Pancreas (tissue), 10 donors: ENCODE measurements at places on chromosomes 1 and 21.
A peak's percentile ranks its signal among the peaks of the same experiment; 100 is the strongest.

- peak; percentile 39 for DNase-seq
Observed at GRCh38 chr1:160539990-160540858, 17.2 kb upstream of the SLAMF6 start.

- no peak for DNase-seq
Observed at GRCh38 chr1:182635871-182636270, 31.7 kb upstream of the RGS16 start.

- DNase-seq, result no peak
Observed at GRCh38 chr1:30777904-30778153, 20.3 kb upstream of the LAPTM5 start.

GRCh38 chr1:117584181-117584580 is 21.7 kb upstream of the TENT5C start:
- no peak for DNase-seq

- DNase-seq, result no peak
Observed at GRCh38 chr1:30505853-30506252, 217.5 kb downstream of the MATN1 start.

GRCh38 chr1:36883315-36883949 is 150.9 kb downstream of the GRIK3 start:
- no peak for DNase-seq

DNA sequence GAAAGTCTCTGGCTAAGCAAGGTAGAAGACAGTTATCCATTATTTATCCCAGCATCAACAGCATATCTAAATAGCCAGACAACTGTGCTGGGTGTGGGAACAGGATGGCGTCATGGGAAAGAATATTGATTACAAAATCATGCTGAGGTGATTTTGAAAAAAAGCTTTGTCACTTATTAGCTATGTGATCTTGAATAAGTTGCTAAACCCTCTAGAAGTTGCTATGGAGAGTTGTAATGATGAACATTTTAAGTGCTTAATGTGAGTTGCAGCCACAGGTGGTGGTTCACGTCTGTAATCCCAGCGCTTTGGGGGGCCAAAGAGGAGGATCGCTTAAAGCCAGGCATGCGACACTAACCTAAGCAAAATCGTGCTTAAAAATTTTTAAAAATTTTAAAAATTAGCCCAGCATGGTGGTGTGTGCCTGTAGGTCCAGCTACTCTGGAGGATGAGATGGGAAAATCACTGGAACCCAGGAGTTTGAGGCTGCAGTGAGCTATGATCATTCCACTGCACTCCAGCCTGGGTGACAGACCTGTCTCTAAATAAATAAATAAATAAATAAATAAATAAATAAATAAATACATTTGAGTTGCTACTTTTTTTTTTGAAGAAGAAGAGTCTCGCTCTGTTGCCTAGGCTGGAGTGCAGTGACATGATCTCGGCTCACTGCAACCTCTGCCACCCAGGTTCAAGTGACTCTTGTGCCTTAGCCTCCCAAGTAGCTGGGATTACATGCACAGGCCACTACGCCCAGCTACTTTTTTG is 33.6 kb downstream of the WNT2B start:
- no peak for DNase-seq

DNA sequence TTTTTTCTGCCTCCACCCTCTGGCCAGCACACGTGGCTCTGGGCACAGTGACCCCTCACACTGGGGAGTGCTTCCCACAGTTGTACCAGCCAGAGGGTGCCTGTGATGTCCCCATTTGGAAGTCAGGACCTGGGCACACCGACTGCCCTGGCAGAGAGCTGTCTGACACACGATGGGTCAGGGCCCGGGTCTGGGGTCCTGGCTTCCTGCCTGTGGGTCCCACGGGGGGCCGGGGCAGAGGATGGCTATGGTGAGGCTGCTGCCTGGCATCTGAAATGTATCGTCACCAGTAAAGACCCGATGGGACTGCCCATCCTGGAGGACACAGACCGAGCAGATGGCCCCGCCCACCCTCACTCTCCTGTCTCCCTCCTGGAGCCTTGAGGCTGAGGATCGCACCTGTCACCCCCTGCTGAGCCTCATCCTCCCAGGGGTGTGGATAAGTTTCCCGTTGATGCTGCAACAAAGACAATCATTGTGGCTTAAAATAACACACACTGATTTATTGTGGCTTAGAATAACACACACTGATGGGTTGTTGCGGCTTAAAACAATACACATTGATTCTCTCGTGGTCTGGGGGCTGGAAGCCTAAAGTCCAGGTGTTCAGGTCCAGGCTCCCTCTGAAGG is 88.8 kb upstream of the TTC34 start:
- DNase-seq, result no peak

- DNase-seq, result no peak
Observed at GRCh38 chr1:12345350-12346217, 115.8 kb downstream of the VPS13D start.

DNA sequence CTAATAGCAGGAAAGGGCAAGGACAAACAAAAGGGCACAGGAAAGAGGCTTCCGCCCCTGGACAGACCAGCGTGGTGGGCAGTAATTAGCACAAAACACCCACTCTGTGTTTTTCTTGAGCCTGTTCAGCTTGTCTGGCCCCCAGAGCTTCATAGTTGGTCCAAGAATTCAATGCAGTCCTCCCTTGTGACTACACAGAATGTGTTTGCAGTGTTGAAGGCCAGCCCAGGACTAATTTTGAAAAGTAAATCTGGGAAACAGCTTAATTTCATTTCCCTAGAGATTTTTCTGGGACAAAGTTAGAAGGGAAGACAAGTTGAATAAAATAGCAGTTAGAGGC is 49.2 kb upstream of the LMO4 start:
- DNase-seq, result no peak

DNA sequence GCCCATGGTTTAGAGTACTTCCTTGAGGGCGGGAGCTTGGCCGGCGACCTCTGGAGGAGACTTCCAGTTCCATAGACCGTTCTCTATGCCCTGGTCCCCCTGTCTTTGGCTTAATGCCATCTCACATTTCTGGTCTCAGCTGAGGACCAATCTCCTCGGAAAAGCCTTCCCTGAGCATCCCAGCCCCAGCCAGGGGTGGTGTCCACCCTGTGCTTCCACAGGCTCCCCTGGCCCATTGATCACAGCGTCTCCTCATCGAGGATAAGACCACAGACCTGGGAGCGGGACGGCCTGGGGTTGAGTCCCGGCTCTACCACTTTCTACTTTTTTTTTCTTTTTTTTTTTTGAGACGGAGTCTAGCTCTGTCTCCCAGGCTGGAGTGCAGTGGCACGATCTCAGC is 14.5 kb downstream of the WNT4 start:
- DNase-seq, result no peak

DNA sequence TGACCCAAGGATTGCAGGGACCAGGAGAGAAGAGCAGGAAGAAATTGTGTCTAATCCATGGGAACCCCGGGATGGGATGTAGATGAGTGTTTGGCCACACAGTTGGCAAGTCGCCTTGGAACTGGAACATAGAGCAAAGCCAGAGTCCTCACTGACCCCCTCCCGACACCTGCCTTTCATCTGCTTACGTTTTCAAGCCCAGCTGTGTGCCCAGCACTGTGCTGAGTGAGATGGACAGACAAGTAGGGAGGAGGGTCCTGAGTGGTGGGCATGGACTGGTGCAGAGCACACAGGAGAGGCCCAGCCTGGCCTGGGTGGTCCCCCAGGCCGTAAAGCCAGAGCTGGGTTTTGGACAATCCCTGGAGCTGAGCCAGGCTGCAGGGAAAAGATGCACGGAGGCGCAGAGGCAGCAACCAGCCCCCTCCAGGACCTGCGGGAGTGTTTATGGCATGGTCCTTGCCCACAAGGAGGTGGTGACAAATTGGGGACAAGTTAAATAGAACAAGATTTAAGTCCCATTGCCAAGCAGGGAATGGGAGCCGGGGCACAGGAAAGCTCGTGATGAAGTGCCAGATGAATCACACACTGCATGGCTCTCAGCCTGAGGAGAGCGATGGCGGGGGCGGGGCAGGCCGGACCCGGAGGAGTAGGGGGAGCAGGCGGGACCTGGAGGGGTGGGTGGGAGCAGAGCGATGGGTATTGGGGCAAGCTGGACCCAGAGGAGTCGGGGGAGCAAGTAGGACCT is 157.8 kb upstream of the VAMP3 start:
- DNase-seq, result no peak

DNA sequence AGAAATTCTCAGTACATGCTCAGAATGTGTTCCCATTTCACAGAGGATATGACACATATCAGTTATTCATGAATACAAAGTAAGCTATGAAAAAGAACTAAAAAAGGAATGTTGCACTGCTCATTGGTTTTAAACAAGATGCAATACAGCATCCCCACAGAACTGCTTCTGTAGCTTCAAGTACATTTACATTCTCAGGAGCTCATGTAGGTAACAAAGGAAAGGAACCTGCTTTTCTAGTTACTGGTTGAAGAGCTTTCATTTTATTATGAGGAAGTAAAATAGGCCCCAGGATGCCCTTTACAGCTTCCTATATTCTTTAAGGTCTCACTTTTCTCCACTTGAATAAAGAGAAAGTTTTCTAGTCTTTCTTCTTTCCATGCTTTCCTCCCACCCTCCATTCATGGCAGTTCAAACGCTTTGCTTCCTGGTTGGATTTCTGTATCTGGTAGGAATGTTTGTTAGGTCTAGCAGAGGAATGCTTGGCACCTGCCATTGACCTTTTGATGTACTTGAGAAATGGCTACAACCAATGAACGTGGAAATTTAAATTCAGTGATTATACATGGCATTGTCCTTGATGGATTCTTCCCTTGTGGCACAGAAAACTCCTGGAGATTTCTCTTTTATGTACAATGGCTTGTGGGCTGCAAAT is 27.1 kb upstream of the KCNK2 start:
- no peak for DNase-seq

DNA sequence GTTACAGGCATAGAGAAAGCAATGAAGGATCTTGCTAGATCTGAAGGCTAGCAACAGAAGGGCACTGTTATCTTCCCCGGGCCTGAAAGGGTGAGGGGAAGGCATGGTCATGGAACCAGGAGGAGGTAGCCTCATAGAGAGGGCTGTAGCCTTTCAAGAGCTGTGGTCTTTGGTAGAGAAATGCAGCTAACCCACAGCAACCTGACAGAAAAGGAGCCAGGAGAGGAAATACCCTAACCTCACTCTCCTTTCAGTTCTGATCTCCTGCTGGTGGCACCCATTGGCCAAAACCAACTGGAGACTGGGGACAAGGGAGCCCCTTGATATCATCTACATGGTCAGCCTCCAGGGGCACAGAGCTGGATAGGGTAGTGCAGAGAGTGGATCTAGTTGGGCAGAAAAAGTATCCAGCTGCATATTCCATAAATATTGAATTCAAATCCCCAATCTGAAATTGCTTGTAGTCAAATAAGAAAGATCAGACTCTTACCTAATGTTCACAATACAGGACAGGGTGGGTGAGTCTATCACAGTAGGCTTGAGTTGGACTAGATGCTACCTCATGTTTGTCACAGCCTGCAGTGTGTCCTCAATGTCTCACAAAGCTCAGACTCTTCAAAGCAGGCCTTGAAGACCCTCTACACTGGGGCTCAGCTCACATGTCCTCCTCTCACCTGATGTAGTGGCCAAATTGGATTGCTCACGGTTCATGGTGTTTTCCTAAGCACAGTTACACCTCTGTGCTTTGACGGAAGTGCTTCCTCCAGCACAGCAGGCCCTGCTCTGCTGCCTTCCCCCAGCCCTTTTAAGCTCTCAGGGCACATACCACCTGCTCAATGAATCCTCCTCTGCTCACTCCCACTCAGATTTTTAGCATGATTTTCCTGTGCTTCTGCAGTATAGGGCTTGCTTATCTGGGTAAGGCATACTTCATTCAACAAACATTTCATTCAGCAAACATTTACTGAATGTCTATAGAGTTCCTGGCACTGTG is 74.1 kb upstream of the JUN start:
- no peak for DNase-seq

- DNase-seq, result no peak
Observed at GRCh38 chr1:923991-924655, 400 bp downstream of the SAMD11 start.

DNA sequence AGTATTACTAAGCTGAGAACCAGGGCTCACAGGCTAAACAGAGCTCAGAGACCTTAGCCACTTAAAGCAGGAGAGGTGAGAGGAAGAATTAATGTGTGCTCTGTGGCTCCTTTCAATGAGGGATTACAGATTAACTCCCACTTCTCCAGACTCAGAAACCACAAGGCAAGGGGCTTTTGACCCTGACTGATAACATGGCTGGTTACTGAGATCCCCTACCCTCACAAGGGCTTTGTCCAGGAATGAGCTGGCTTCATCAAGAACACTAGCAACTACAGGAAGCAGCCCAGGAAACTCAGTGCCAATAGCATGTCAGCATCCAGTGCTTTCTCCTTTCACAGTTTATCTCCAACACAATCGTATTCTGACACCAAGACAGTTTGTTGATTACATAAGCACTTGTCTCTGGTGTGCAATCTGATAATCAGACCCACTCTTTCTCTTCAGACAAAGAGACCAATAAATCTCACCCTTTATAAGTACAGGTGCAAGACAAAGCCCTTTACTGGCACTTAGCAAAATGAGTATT is 38.8 kb downstream of the ERI3 start:
- no peak for DNase-seq

DNA sequence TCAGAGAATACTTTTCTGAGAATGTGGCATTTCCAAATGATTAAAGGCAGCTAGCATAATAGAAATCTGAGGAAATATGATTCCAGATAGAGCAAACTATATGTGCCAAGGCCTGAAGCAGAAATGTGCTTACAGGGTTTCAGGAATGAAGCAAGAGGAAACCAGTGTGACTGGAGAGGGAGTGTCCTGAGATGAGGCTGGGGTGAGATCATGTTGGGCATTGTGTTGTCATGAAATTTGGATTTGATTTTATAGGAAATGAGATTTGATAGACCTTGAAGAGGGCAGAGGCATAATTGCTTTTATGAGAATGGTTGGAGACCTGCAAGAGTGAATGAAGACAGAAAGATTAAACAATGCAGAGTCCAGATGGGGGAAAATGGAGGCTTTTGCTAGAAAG is 338.1 kb upstream of the SNX7 start:
- no peak for DNase-seq

DNA sequence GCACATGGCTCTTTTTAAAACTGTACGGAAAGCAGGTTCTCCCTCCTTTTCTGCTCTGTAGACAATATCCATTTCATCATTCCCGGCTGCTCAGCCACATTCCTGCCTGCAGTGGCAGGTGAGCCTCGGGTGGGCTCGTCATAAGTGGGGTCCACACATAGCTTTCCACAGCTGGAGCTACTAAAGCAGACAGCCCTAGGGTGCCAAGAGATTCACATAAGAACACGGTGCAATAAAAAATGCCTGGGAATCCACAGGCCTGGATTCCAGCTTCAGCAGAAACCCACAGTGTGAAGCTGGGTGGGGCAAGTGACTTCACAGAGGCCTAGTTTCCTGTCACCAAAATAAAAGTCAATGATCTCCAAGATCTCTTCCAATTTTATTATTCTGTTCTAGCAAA is 96.4 kb downstream of the MIS18A start:
- DNase-seq, result no peak

GRCh38 chr21:30249936-30250335 is 32.8 kb downstream of the KRTAP24-1 start:
- no peak for DNase-seq
